ENCODE measurements at places on chromosomes 3 and 15.
A peak's percentile ranks its signal among the peaks of the same experiment; 100 is the strongest.

DNA sequence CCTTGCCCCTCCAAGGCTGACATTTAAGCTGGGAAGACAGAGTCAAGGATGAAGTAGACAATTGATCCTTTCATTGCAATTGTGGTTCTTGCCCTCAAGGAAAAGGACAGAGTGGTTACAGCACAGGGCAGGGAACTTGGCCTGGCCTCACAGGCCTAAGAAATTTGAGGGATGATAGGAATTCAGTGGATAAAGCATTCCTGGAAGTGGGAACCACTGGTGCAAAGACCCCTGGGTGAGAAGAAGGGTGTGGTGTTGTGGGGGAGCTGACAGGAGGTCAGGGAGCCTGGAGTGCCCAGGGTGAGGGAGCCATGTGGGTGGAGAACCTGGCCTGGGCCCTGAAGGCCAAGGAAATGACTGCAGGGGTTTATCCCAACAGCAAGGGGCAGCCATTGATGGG is 287.4 kb downstream of the UACA start:
- no peak for DNase-seq

DNA sequence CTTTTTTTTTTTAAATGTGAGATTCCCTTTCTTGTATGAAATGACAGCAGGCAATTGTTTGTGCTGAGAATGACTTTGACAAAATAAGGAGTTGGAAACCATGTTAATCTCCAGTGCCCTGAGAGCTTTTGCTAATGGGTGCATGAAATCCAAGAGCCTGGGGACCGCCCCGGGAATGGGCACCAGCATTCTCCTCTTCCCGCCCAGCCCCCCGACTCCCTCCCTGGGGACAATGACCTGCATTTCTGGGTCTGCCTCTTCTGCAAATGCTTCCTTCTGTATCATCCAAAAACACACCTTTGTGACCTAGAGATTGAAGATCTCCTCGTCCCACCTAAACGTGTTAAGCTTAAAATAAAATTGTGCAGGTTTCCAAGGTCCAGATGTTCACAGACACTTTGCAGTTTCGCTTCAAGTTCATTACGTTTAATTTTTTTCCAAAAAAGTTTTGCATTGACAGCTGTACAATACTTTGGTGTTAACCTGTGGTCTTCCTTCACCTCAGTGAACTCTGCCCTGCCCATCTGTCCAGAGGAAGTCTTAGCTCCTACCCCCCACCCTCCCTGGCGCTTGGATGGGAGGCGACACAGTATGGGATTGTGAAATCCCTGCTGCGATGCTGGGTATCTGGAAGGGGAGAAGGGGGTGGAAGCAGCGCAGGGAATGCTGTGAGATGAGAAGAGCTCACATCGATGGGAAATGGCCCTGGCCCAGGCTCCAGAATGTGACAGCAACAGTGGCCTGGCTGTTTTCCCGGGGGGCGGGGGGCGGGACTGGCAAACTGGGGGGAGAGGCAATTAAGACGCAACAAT is 50.1 kb downstream of the TLE3 start:
- DNase-seq = no peak

GRCh38 chr3:39892068-39892467 is 82.7 kb downstream of the MYRIP start:
- no peak for DNase-seq

DNA sequence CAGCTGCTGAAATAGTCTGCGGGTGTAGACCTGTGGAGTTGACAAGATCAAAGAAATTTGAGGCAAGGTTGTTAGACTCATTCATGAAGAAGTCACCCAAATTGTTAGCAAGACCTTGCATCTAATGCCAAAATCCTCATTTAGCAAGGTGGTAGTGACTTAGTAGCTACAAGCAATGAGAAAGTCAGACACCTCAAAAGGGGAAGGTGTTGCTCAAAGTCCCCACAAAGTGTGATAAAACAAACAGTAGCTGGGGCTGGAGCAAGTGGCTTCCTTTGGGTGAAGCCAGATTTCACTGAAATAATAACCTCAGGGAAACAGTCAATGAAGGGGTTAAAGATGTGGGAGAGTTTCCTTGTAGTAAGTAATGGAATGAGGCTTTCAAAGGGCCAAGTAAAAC is 44.9 kb downstream of the CD86 start:
- no peak for DNase-seq

DNA sequence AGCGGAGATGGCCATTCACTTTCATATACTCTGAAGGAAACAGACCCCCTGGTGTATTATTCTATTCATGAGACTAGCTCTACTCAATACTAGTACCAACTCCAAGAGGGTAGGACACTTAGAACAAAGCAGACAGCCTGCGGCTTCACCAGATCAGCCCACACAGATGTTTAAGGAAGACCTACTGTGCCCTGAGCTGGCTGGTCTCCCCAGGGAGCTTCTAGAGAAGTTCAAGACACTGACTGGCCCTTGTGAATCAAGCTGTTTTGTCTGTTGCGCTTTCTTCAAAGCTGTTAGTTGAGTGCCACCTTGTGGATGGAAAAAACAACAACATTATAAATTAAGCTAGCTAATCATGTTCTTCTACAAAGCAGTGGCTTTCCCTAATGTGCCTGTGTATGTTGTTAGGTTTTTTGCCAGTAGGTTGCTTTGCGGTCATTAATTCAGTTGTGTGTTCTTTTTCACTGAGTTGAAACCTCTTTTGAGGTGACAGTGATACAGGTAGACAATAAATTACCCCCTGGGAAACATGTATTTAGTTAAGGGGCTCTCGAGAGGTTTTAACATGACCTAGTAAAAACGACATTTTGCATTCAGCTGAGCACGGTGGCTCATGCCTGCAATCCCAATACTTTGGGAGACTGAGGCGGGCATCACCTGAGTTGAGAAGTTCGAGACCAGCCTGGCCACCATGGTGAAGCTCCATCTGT is 64.2 kb upstream of the MYZAP start:
- peak; percentile 27 for DNase-seq

DNA sequence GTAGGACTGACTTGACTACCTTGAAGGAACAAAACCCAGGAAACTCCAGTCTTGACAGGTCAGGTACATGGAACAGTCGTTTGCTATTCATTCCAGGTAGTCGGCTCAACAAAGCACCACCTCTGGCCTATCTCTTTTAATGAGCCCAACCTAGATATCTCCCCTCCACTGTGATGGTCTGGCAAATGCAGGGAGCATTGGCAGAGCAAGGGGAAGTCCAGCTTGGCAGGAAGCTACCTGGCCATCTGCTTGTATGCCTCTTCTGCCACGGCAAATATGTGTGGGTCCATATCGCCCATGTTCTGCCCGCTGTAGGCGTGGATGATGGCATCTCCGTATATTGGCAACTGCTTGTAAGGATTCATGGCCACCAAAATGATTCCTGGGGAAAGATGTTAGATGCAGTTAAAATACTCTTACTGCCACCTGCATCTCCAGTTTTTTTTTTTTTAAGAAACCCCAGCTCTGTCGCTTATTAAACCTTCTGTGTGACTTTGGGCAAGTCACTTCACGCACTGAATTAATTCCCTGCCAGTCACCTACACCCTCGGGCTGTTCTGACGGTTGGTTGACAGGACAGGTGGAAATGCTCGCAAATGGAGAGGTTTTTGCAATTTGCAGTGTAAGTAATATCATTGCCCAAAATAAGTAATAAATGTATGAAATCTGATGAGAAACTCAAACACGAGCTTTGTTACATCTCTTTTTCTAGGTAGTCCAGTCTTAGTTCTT is 16.8 kb downstream of the MYO5C start:
- DNase-seq = no peak

DNA sequence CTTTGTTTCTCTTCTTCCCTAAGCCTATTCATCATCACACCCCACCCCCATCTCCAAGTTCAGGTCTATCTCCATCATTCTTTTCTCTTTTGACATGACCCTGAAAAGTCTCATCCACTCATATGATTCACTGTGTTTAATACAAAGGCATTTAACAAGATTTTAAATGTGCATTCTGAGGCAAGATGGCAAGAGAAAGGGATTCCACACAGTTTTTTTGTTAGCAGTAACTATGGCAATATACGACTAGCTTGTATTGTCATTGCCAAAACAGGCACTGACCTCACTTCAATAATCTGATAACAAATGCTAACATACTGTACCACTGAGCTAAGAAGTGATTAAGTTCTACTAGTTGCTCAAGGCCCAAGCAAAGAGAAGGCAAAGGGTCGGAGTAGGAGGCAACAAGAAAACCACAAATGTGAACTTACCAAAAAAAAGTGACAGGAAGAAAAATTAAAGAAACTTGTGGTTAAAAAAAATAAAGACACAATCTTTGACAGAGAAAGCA is 53.2 kb downstream of the FBN1 start:
- DNase-seq = no peak

DNA sequence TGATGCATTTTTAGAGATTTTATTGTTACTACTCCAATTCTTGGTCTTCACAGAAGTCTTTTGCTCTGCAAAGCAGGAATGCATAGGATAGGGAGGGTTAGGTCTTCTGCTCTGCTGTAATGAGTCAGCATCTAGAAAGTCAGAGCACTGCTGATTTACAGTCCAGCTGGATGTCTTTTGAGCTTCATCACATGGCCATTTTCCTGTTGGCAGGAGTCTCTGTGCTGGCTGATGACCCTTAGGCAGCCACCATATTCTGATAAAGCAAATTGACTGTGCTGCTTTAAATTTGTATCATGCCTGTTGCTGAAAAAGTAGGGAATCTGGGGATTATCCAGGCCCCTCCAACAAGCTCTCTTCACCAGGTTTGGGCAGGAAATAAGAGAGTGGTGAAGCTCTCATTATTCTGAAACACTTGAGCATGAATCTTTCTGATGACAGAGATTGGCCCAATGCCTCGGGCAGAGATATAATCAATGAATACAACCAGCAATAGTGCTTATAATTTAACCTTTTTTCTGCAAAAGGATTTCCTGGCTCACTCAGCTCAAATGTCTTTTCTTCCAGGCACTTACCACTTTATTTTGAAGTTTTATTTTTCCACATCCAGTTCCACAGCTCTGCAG is 9.7 kb upstream of the CRBN start:
- no peak for DNase-seq

- DNase-seq = no peak
Observed at GRCh38 chr3:87298111-87298718, 21.8 kb upstream of the POU1F1 start.

DNA sequence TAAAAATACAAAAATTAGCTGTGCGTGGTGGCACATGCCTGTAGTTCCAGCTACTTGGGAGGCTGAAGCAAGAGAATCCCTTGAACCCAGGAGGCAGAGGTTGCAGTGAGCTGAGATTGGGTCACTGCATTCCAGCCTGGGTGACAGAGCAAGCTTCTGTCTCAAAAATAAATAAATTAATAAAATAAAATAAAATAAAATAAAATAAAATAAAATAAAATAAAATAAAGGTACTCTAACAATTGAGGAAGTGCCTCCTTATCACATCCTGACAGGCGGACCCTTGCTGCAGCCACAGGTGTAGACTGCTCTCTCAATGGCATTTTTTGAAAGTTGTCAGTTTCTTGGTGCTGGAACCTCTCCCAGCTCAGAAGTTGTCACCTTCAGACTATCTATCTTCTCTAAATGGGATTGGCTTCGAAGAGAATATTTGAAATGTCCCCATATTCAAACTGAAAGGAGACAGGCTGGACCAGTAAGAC is 304.1 kb downstream of the RORA start:
- no peak for DNase-seq

GRCh38 chr3:42205800-42206514 is 60.0 kb downstream of the CCK start:
- no peak for DNase-seq

GRCh38 chr3:98732286-98733052 is 30.7 kb upstream of the ST3GAL6 start:
- DNase-seq = peak; percentile 57

DNA sequence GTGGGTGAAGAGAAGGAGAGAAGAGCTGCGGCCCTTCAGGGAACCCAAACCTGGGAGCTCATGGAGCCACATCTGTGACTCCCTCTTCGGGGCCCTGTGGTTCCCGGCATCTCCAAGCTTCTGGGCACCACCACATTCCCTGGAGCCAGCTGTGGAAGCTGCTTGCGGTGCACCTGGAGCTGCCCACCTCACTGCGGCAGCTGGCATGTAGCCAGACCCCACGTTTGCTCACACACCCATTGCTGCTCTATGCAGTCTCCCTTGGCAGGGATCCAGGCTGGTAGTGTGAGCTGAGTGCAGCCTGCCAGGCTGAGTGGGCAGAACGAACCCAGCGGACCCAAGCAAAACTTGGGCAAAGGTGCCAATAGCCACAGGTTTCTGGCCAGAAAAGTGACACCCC is 16.8 kb upstream of the PLA2G4E start:
- DNase-seq = no peak

GRCh38 chr3:74537164-74537563 is 77.3 kb downstream of the CNTN3 start:
- DNase-seq = no peak

DNA sequence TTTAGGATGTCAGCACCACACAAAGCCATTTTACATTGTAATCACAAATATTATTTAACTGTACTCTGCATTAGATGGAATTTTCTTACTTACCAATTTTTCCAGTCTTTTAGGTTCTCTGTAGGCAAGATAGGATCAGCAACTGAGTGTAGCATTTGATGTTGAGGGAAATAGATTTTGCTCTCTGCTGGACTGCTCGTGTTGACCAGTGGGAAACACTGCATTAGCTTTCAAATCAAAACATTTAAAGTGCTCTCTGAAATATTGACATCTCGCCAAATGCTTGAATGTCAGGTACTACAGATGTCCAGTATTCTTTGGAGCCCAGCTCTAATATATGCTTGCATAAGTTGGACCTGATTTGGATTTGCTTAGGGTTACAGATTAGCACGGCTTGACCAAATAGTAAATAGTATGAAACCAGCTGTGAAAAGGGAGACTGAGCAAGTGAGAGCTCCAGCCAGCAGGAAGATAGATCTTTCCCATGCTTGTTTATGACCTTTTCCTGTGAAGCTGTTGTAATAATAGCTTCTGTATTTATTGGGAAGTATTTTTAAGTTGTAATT is 29.5 kb downstream of the P2RY14 start:
- DNase-seq = no peak

- no peak for DNase-seq
Observed at GRCh38 chr3:167091226-167091625, 288.9 kb downstream of the ZBBX start.

DNA sequence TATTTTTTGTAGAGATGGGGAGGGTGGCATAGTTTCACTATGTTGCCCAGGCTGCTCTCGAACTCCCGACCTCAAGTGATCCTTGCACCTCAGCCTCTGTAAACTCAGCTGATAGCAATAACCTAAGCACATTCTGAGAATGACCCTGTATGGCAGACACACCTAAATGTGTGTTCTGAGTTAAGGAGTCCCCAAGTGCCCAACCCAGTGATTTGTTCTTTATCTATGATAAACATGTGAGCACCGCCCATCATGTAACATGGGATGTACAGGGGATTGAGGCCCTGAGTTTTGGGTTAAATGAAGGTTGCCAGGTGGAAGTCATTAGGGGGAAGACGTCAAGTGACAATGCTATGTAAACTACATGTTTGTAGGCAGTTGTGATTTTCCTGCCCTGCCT is 5.7 kb downstream of the NCEH1 start:
- DNase-seq = no peak

GRCh38 chr15:41116962-41117252 is 827 bp upstream of the INO80 start:
- no peak for DNase-seq

DNA sequence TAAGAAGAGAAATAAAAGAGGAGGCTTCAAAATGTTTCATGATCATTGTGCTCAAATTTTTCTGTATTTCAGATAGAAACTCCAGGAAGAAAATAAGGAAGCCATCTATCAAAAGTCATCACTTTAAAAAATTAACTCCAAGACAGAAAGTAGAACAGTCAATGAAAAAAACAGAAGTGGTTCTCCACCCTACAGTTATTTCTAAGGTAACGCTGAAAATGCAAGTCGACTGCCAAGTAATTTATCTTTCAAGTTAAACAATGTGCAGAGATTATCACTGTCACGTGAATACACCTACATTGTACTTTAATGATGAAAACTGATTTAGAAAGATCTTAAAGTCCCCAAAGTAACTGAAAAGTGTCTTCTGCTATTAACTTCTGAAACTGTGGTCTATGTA is 78.5 kb upstream of the SNRPA1 start:
- no peak for DNase-seq

Data from endothelial cell (in vitro differentiated cells).